ENCODE measurements at places on chromosomes 13 and 19.

GRCh38 chr13:43267916-43268315, 244.5 kb downstream of the DNAJC15 start:
- no peak for DNase-seq

- DNase-seq, result no peak
These were observed 2.1 kb downstream of the CCDC106 start for GRCh38 chr19:55650126-55650557.

GRCh38 chr19:31141301-31141700, 207.9 kb downstream of the TSHZ3 start:
- DNase-seq, result no peak

DNA sequence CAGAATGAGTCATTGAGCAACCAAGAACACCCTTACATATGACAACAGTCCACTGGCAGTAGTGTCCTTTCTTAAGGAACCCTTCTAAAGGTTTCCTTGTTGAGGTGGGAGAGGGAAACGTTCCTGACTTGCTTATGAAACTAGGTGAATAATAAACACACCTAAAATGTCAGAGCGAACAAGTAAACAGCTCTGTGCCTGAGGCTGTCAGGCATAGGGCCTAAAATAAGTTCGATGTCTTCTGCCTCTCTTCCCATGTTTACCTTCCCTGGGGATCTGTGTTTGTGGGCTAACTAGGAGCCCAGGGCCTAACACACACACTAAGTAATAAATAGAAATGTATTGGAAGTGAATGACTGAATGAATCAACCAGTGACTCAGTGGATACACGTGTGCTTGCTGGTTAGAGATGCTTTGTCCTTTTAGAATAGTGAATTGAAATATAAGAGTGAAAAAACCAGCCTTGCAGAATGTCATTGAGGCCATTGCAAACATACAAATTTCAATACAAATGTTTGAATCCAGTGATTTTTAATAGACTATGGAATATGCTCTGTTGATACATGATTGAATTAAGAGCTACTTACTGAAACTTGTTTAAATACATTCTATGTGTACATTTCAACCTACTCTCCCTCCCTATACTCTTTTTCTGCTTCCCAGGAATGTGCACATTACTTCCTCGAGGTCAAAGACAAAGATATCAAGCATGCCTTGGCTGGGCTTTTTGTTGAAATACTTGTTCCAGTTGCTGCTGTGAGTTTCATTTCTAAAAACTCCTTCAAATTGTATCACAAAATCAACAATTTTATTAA, 102.9 kb downstream of the FRY start:
- no peak for DNase-seq

DNA sequence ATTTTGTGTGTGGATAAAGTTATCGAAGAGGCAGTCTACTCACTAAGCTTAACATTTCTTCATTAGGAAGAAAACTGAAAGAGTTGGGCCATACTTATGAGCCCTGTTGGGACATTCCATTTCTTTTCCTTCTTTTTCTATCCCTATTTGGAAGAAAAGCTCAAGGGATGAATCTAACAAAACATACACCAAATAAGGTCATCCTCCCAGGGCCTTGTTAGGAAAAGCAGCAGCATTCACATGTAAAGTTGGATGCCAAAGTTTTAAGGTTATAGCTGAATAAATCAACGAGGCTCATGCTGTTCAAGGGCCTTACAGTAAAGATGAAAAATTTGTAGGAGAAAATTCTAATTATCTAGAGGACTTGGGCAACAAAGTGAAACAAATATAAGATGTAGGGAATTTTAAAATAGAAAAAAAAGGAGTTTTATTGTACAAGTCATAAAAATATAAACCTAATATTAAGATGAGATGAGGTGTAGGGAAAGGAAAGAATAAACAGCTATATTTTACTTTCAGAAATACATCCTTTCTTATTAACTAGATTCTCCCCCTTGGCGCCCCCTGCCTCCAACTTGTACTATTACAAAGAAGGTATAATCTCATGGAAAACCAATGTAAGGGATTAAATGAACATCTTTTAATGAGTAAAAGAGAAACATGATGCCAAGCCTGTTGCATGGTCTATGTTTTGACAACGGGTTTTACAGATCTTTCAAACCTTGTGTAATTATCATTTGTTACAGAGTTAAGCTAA, 160.4 kb downstream of the PCDH20 start:
- DNase-seq, result no peak

- no peak for DNase-seq
These were observed 24.0 kb upstream of the EIF3G start for GRCh38 chr19:10143681-10144080.

DNA sequence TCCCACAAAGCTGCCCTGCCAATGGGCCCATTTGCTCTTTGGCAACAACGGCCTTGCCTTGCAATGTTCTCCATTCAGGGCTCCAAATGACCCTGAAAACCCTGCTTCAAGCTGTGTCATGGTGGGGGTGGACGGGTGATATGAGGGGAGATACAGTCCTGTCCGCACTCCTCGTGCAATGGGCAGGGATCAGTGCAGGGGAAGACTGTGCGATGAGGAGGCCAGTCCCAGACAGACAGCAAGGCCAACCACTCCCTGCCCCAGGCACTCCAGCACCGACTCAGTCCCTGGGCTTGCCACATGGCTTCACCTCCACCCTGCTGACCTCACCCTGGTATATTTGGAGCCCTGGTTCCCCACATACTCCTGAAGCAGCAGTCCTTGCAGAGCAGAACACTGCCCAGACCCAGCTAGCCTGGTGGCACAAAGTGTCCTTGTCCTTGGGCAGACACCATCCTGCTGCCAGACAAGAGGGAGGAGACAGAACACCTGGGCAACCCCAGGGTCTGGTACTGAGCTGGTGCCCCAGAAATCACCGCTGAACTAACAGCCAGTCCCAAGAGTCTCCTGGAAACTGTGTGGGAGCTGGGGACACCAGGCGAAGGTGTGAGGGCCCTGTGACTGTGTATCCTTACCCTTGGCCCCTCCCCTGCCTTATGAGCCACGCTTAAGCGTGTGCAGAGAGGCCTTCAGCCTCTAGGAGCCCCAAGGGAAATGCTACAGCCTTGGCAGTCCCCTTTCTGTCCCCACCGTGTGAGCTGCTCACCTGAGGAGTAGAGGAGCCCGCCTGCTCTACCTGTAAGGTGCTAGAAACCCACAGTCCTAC, 9.1 kb upstream of the SLC35E1 start:
- no peak for DNase-seq

GRCh38 chr13:72622546-72622945, 104.9 kb downstream of the MZT1 start:
- no peak for DNase-seq

- DNase-seq, result no peak
These were observed 12.5 kb downstream of the FEM1A start for GRCh38 chr19:4803736-4804695.

- no peak for DNase-seq
These were observed 14.2 kb upstream of the ZNF599 start for GRCh38 chr19:34787059-34787824.

- no peak for DNase-seq
These were observed 14.0 kb downstream of the ELF1 start for GRCh38 chr13:41004875-41005693.

- no peak for DNase-seq
These were observed 805 bp upstream of the PTOV1 start for GRCh38 chr19:49850221-49850486.

DNA sequence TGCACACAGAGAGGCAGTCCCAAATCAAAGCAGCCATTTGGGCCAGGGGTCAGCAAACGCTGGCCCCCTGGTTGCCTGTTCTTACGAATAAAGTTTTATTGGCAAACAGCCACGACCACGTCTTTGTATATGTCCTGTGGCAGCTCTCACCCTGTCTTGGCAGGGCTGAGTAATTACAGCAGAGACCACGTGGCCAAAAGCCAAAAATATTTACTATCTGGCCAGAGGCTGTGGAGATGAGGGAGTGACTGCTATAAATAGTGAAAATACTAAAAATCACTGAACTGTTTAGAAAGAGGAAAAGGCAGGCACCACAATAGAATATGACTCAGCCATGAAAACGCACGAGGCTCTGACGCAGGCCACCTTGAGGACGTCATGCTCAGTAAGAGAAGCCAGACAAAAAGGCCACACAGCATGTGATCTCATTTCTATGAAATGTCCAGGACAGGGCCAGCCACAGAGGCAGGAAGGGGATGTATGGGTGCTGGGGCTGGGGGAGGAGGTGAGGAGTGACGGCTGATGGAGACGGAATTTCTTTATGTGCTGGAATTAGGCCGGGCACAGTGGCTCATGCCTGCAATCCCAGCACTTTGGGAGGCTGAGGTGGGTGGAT, 29.4 kb downstream of the SMIM24 start:
- peak; percentile 81 for DNase-seq

DNA sequence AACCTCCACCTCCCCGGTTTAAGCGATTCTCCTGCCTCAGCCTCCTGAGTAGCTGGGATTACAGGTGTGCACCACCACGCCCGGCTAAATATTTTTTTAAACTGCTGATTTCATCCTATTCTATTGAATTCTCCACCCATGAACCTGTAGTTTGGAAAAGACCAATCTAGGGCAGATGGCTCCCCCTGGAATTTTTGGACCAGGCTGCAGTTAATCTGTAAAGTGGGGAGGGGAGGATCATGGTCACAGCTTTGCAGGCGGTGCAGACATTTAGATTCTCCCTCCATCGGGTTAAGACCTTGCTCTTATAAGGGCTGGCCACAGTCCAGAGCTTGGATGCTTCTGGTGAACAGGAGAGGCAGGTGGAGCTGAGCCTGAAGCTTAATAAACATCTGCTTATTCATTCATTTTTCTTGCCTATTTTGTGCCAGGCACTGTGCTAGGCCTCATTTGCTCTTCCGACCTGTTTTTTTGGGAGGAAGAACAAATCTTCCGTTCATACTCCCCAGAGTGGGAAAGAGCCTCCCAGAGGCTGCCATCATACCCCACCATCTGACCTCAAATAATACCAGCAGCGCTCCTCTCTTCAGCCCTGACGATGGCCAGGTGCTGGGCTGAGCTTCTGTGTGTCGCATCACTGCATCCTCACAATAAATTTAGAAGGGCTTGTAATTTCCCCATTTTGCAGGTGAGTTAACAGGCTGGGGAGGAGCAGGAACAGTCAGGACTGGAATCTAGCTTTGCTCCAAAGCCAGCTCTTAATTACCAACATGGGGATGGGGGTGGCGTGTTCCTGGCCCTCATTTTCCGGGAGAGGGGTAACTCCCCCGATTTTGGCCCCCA, 902 bp upstream of the CCDC106 start:
- no peak for DNase-seq

GRCh38 chr13:106517109-106517847, 18.2 kb downstream of the EFNB2 start:
- no peak for DNase-seq

GRCh38 chr13:21330126-21330861, 128.8 kb downstream of the ZDHHC20 start:
- DNase-seq, result no peak

DNA sequence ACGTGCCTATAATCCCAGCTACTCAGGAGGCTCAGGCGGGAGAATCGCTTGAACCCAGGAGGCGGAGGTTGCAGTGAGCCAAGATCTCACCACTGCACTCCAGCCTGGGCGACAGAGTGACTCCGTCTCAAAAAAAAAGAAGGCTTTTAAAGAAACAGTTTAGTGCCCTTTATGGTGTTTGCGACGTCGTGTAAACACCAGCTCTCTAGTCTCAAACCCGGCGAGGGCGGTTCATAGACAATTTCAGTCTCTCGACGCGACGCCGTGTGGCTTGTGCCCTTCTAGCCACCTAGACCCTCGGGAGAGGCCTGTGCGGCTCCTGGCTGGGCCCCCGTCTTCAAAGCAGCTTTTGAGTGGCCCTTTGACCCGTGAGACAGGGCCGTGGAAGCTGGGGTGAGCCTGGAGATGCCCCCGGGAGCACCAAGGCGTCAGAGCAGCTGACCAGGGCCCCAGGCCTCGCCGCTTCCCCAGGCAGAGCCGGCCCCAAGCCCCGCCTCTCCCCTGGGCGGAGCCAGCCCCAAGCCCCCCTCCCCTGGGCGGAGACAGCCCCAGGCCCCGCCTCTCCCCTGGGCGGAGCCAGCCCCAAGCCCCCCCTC, 5.0 kb upstream of the MADCAM1 start:
- no peak for DNase-seq

DNA sequence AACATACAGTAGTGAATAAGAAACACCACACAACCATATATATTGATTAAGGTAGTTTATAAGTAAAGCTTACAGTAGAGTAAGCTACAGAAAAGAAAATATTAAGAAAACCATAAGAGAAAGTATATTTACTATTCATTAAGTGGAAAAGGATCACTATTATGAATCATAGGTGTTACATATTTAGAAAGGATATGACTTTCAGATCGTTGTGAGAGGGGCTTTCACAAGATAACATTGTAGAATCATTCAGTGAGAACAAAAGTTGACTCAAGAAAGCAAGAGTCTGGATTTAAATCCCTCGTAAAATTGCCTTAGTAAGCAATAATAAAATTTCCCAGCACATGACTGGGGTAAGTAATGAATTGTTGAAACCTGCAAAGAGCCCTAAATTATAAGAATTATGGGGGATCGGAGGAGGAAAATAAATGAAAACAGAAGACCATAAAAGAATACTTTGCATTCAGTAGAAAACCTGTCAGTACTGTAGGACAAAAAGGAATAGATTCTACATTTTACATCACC, 6.0 kb downstream of the UFM1 start:
- DNase-seq, result no peak

- no peak for DNase-seq
These were observed 150.6 kb downstream of the LHFPL6 start for GRCh38 chr13:39452417-39452816.

- DNase-seq, result no peak
These were observed 29.7 kb downstream of the LATS2 start for GRCh38 chr13:21031594-21032275.

- DNase-seq, result no peak
These were observed 26.4 kb downstream of the BORA start for GRCh38 chr13:72754111-72754510.

DNA sequence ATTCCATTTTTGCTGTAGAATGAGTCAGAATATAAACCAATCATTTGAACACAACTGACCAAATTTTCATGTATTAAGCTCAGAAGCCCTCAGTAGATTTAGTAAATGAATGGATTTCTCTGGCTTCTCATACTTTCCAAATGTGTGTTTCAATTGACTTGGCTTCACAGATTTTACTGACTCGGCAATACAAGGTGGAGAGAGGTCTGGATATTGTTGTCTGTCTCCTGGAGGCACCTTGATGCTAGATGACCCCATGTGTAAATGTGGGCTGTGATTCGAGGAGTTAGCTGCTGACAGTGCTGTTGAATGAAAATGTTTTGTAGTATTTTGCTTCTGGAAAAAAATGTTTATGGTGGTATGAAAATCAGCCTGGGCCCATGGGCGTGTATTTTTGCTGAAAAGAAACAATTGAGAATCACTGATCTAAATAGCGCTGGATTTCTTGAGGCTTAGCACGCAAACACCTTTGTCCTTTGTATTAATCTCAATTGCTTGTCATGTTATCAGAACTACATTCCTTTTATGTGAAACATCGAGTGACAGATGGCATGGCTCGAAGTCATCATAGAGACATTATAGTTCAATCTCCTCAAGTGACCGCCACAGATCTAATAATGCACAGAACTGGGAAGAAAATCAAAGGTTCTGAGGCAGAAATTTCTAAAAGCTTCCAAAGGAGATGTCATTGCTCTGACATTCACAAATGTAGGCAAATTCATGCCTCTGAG, 41.2 kb upstream of the UBAC2 start:
- DNase-seq, result no peak

GRCh38 chr19:50321831-50322230, 7.3 kb downstream of the KCNC3 start:
- no peak for DNase-seq

All from thoracic aorta (tissue), 2 donors.